SJSA1 (cell line): ENCODE measurements at places on chromosomes 4 and X. TPM values are rescaled to one million over a fixed set of nuclear protein-coding genes. Genes with fewer than 3 reads are reported as not detected.
A peak's percentile ranks its signal among the peaks of the same experiment; 100 is the strongest.

ZNF157 gene
- total RNA-seq = not detected in 2 replicates

SYTL5 gene
- total RNA-seq = 0.22 and 0.26 TPM in 2 replicates

- DNase-seq = no peak
Measured at GRCh38 chr4:25011135-25011866, 19.4 kb downstream of the LGI2 start.

DNA sequence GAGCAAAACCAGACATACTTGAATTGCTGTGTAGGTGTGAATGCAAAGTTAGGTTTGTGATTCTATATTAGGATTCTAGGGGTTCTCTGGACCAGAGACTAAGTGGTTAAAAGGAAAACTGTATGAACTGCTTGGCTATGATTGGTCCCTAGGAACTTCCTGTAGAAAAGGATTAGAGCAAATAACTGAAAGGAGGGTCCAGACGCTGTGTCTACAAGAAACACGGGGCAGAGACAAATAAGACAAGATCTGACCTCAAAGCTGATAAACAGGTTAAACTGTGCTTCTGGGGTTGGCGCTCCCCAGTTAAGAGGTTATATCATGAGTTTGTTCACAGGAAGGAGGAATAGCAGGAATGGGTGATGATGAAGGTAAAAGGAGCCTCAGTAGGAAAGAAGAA, 183.6 kb downstream of the MGST2 start:
- no peak for DNase-seq

DNA sequence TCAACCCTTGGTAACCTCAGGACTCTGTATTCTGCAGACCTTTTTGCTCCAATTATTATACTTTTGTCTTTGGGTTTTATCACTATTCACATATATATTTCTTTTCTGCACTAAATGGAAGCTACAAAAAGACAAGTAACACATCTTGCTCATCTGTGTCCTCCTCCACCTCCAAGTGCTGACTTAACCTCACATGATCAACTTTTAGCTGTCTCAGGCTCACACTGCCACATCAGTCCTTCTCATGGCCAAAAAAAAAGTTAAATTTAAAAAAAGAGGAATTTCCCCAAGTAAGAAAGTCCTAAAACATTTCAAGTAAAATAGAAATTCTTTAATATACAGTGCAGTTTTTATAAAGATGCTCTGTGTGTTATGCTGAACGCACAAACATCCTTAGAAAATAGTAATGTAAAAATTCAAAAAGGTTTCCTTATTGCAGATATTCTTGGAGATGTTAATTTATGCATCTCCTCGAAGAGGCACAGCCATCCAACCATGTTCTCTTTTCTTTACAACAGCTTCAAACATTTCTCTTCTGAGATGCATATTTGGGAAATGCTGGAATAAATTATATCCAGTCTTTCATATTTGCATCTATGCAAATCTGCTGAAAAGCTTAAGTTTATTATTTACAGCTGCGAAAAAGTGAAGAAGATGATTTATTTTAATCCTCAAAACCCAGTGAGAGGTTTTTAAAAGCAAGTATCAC, 37.6 kb downstream of the ARAP2 start:
- no peak for DNase-seq

DNA sequence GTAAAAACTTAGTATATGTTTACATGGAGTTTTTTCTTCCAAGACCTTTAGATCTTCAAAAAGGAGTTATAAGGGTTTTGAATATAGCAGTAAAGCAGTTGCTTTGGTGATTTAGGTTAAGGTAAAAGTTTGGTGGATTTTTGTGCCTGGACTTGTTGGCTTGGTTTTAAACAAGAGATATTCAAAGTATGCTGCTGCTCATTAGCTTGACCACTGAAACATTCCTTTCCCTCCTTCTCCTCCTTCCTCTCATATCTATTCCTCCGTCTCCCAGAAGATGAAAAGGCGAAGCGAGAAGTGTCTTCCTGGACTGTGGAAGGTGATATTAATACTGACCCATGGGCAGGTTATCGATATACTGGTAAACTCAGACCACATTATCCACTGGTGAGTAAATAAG, 38.4 kb downstream of the METAP1 start:
- DNase-seq = no peak

DNA sequence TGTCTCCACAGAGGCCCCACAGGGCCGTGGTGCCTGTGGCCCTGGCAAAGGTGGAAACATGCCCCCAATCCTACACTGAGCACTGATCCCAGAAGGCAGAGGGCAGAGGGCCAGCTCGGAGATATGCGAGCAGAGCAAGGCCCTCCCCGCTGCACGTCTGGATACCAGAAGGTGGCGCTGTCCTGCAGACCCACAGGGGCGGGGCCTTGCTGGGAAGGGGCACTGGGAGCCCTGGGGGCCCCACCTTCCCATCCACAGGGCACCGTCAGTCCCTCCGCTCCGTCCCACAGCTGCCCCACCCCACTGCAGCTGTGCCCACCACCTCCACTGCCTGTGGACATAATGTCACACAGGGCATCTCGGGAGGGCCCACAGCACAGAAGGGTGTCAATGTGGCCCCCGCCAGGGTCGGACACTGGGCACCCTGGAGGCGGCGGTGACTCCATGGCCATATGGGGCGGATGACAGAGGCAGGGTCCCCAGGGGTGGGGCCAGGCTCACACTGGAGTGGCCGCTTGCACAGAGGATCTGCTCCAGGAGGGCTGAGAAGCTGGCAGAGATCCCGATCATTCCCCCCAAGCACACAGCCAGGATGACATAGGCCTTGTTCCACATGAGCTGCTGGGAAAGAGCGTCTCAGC, 4.8 kb downstream of the SLC49A3 start:
- DNase-seq = no peak

DNA sequence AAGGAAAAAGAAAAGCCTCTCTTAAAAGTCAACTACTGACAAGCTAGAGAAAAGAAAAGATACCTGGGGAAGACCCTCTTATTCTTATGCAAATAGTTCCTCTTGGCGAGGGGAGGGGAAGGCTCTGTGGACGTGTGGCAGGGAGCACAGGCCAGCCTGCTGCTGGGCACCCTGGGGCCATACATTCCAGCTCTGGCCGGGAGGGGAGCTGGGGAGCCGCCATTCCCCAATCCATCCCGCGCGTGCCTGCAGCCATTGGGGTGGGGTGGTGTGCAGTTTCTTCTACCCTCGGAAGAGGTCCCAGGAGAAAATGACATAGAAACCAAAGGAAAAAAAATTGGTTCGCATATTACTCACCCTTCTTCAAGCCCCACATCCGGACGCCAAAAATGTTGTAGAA, 1496.4 kb downstream of the RPA4 start:
- no peak for DNase-seq

- DNase-seq = peak; percentile 69
Measured at GRCh38 chr4:54085284-54085683, 14.7 kb upstream of the GSX2 start.

DNA sequence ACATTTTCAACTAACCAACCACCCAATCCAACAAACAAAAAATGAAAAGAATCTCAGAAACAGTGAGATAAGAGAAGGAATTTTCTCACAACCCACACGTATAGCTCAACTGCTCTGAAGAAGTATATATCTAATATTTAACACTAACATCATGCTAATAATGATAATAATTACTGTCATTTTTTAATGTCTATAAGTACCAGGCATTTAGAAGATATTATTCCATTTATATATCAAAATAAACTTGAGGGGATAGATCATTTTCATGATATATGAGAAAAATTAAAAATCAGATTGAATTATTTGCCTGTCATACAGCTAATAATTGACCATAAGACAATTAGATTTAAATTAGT, 4.2 kb upstream of the AFP start:
- DNase-seq = no peak

GRCh38 chr4:26787461-26788340, 72.9 kb upstream of the STIM2 start:
- DNase-seq = no peak

GRCh38 chrX:136204571-136204970, 46.6 kb downstream of the MAP7D3 start:
- DNase-seq = peak; percentile 55

- peak; percentile 10 for DNase-seq
Measured at GRCh38 chrX:103211012-103211715, 3.7 kb upstream of the BEX4 start.
